ENCODE measurements at places on chromosomes 3 and 15. TPM values are rescaled to one million over a fixed set of nuclear protein-coding genes. Genes with fewer than 3 reads are reported as not detected.

Gene TMCO5A
- not detected for total RNA-seq

Gene PAK6
- total RNA-seq = 19.9 TPM

Gene PLSCR2
- not detected for total RNA-seq

Gene GNAT1
- not detected for total RNA-seq

Gene SLC28A1
- not detected for total RNA-seq

Gene SV2B
- 3.2 TPM for total RNA-seq

Gene MYH15
- total RNA-seq = not detected

Gene CCDC13
- 1.2 TPM for total RNA-seq

Gene LRCH3
- total RNA-seq = 99.0 TPM

Gene CXCR6
- total RNA-seq = 9.6 TPM

Gene C3orf49
- total RNA-seq = not detected

Gene GOLGA8J
- not detected for total RNA-seq

Gene GORASP1
- total RNA-seq = 45.9 TPM

Gene GOLGA6A
- total RNA-seq = 0.25 TPM

Gene CPNE9
- not detected for total RNA-seq

Gene PDHB
- total RNA-seq = 76.1 TPM

Gene KNL1
- 3.4 TPM for total RNA-seq

All from vagina (tissue), 2 donors.